HCEC 1CT (cell line): ENCODE measurements at places on chromosomes 4 and X.

GRCh38 chr4:2058264-2059045 is 672 bp upstream of the NAT8L start:
- no peak for DNase-seq

GRCh38 chr4:23728393-23728792 is 161.5 kb downstream of the PPARGC1A start:
- peak; percentile 70 for DNase-seq

DNA sequence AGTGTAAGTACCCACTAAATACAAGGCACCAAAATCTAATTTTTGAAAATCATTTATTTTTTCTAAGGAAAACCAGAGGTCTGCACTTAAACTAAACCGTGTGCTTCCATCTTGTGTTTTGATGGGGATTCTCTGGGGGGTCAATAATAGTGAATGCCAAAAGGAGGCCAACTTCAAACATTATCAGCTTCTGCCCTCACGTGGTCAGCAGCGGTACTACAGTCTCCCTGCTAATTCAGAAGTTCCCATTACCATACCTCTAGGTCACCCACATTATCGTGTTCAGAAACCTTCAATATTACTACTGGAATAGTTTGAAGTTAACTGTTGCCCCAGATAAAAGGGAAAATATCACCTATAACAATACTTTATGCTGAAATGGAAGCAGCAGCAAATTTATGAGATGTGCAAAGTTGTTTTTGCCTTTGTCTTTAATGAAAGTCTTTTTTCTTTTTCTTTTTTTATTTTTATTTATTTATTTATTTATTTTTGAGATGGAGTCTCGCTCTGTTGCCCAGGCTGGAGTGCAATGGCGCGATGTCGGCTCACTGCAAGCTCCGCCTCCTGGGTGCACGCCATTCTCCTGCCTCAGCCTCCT is 17.3 kb downstream of the CTPS2 start:
- DNase-seq: peak; percentile 8

- no peak for DNase-seq
Measured at GRCh38 chr4:48748949-48749596, 31.0 kb downstream of the FRYL start.

DNA sequence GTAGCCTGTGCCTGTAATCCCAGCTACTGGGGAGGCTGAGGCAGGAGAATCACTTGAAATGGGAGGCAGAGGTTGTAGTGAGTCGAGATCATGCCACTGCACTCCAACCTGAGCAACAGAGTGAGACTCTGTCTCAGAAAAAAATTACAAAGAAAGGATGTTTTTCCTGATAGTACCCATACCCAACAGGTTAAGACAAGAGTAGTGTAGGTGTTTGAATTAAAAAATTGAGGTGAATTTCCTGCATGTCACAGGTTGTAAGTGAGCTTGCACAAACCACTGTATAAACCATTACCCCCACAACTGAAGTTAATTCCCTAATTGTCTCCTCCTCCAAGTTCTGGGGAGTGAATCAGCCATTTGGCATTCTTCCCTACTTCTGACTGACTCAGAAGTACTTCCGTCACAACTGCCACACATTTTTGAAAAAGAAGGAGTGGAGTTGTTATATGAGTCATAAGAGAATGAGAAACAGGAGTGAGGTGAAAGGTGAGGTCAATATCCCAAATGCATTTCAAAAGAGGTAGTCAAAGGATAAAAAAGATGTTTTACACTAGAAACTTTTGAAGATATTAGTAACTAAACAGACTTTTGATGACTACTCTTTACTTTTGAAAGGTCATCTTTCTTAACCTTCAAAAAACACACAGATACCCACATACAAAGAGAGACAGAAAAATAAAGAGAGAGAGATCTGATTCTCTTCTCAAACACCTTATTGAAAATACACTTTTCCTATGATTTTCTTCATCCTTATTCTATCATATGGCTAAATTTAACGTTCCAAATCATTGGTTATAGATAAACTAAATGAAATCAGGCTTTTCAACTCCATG is 134.5 kb downstream of the BTC start:
- peak; percentile 88 for DNase-seq
